ENCODE measurements at places on chromosomes 7 and 10.

DNA sequence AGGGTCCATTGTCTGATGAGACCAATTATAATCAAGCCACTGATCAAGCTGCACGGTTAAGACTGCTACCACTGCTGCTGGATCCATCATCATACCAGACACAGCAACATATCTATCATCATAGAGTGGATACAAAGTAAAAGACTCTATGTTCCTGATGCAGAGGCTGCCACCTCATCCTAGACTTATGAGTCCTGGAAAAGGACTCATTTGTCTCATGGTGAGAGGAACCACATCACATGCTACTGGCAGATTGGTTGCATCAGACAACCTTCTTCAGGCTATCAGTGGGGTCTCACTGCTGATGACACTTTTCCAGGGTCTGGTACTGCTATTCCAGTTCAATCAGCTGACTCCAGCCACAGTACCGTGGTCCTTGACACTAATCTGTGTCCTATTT, 79.0 kb downstream of the ABI1 start:
- DNase-seq, result no peak

- peak; percentile 45 for DNase-seq
Observed at GRCh38 chr7:137801003-137801402, 45.8 kb downstream of the DGKI start.

GRCh38 chr10:43206391-43207235, 60.3 kb downstream of the RASGEF1A start:
- no peak for DNase-seq

GRCh38 chr10:79930751-79931150, 18.2 kb downstream of the SFTPD start:
- DNase-seq, result no peak

DNA sequence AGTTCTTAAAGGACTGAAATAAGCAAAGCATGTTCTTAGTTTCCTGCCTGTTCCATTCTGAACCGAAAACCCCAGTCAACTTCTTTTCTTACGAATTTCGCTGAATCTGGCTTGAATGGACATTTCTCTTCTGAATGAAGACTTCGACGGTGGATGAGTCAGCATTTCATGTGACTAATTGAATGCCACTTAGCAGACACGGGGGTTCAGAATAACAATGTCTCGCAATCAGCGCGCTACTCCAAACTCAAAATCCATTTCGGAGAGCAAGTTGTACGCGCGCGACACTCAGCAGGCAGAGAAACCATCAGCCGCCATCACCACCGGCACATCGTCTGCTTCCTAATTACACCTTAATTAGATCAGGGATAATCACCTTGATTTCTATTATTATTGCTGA, 239.0 kb upstream of the KLF6 start:
- no peak for DNase-seq

DNA sequence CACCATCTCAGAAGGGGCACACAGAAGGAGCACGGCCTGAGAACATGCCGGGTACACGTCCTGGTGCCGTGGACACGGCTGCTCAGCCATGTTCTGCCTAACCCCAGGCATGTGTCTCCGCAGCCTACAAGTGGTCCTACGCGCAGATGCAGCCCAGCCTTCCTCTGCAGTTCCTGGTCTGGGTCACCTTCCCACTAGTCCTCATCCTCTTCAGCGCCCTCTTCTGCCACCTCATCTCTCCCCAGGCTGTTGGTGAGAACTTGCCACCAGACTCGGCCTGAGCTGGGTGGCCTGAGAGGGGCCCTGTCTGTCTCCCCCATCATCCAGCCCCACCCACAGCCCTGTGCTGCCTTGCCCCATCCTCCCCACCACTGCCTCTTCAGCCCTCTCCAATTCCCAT, 5.3 kb downstream of the CLCN1 start:
- DNase-seq, result no peak

GRCh38 chr7:33156441-33156840, 27.1 kb downstream of the BBS9 start:
- DNase-seq, result no peak

GRCh38 chr10:115660391-115660790, 567.2 kb downstream of the ATRNL1 start:
- no peak for DNase-seq

DNA sequence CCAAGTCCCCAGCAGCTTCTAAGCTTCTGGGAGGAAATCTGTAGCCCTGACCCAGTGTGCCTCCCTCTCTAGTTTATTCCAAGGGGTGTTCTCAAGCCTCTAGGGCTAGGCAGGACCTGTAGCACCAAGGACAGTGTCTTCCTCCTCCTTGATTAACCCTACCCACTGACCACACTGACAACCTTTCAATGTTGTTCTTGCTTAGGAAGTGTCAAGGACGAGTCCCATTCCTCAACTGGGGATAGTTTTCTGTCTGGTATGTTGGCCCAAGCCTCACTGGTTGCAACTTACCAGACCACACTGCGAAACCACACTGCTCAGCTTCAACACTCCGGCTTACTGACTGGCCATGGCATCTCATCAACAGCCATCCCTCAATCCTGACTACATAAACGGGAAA, 100.0 kb downstream of the RNF216 start:
- DNase-seq, result no peak

DNA sequence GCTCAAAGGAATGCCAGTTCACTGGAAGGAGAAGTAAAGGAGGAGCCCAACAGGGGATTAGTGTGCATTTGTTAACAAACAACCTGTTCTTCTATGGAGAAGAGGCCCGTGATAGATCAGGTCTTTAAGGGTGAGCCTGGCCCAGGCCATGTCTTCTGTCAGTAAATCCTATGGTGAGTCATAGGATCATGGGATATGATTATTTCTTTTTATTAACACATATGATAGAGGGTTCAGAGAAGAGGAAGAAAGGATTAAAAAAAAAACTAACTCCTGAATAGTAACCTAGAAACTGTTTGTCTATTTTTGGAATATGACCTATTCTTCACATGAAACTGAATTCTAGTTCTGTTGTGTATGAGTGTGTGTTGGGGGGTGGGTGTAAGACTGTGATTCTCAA, 70.4 kb downstream of the GPR158 start:
- no peak for DNase-seq

GRCh38 chr10:97200616-97201015, 14.9 kb upstream of the SLIT1 start:
- DNase-seq, result no peak

- no peak for DNase-seq
Observed at GRCh38 chr10:36602374-36602773, 523.0 kb upstream of the ANKRD30A start.

GRCh38 chr7:34365611-34366010, 292.4 kb upstream of the NPSR1 start:
- no peak for DNase-seq

DNA sequence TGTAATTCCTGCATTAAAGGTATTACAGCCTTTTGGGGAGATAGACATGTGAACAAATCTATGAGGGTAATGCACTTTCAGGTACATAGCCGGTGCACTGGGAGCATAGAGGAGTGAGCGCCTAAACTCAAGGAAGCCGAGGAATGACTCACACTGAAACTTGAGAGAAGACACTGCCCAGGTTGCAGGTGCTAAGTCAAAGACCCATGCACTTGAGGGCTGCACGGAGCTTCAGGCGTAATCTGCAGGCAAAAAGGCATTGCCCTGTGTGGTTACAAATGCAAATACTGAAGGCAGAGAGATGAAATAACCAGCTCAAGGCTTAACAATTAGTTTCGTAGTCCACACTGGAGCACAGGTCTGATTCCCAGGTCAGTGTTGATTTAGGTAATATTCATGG, 51.0 kb upstream of the OSBPL3 start:
- no peak for DNase-seq

DNA sequence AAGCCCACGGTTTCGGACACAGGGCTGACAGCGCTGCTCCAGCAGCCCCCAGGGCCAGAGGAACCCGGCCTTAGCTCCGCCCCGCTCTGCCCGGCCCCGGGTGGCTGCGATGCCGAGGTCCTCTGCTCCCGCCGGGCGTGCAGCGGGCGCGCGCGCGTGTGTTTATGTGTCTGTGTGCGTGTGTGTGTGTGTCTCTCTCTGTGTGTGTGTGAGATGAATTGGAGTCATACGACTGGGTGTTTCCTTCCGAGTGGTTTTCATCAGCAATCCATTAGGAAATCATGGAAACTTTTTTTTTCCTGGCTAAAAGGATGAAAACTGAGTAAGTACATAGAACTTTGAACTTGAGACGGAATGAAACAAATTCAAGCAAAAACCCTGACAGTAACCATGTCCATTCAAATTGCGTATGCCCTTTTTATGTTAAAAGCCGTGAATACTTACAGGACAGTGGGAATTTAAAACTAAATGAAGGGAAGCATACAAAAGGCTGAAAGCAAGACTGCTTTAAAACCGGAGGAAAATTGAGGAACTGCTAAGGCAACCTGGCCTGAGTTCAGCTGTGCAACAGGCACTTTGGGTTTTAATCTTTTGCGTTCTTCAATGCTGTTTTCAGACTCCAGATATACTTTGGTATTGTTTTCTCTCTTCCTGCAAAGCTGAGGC, at the start of gene CPED1:
TSS of gene CPED1 (plus strand) at position 121 of the 666 bp plus-strand sequence. CDS start 911 bp downstream, outside the sequence.
- DNase-seq, result peak; percentile 26

- no peak for DNase-seq
Observed at GRCh38 chr7:5514440-5515035, 90.9 kb upstream of the TNRC18 start.

DNA sequence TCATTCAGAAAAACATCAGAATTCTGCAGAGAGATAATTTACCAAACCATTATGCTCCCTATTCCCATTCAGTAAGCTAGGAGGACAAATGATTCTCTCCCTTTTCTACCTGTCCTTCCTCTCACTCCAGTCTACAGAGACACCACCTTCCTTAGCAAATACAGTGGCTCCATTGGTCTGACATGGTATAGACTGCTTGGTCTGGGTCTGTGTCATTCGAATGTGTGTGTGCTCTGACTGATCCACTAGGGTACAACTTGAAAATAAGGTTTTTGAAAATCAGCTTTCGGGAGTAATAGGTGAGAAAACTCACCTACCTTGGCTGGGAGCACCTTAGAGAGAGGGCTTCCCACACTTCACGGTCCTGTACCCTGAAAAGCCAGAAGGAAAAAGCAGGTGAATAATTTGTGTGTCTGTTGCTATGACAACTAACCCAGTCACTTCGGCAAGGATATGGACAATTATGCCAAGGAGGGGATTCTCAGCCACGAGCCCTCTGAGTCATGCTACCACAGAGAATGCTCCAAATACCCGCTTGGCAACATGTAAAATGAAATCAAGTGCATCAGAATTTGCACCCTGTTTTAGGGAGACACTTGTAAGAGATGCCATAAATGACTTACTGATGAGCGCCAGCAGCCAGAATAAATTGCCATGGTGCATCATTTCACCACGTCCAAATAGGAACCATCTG, 114.5 kb upstream of the PRKCQ start:
- no peak for DNase-seq

GRCh38 chr7:122622682-122623081, 76.2 kb downstream of the RNF133 start:
- DNase-seq, result no peak

- no peak for DNase-seq
Observed at GRCh38 chr10:102564209-102564834, 60.5 kb downstream of the SUFU start.

DNA sequence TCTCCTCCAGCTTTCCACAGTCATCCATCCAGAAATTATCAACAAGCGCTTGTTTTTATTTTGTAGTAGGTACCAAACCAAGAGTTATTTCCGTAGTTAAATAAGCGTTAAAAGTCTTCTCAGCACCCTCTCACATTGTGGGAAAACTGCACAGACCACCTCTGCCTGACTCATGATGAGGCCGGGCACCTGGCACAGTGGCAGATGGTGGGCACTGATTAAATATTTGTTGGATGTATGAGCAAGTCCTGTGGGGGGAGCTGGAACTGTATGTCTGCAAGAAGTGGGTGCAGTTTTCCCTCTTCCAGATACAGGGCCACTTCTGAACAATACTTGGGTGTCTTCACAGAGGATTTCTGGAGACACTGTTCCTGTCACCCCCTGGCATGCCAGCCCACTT, 5.3 kb upstream of the REPIN1 start:
- DNase-seq, result no peak

- no peak for DNase-seq
Observed at GRCh38 chr7:874031-874749, 2.2 kb upstream of the GET4 start.

GRCh38 chr10:132701099-132701845, 84.7 kb downstream of the NKX6-2 start:
- DNase-seq, result no peak

GRCh38 chr10:52807803-52808202, 35.2 kb upstream of the MBL2 start:
- DNase-seq, result no peak

- no peak for DNase-seq
Observed at GRCh38 chr7:132148876-132149275, 427.4 kb downstream of the PLXNA4 start.

GRCh38 chr10:131997366-131998049, 15.8 kb upstream of the BNIP3 start:
- no peak for DNase-seq

GRCh38 chr7:48299580-48300169, 128.4 kb downstream of the ABCA13 start:
- DNase-seq, result peak; percentile 21

DNA sequence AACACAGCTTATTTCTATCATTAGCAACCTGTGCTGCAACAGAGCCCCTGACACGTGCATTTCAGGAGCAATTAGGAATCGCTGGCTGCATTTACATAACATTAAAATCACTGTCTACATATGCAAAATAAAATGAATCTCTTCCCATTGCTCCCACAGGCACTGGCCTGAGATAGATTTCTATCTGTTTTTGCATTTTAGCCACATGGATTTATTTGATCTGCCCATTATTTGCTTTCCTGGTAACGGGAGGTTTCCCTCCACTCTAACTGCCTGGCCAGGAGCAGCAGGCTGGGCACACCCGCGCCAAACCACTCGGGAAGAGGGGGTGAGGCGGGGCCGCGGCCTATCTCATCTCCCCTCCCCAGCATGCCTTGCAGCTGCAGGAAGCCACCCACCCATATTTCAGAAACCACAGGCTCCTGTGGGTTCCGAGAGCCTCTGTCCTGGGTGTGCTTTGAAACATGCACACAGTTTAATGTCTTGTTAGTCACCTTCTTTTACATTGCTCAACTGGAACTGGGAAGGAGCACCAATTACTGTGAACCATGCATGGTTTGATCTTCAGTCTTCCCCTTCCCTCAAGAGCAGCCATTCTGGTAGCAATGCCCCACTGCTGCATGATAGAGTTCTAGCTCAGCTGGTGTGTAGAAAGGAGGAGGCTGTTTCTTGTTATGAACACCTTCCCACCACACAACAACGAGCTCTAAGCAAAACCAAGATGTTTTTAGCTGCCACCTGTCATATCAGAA, 37.7 kb upstream of the IKZF1 start:
- no peak for DNase-seq

DNA sequence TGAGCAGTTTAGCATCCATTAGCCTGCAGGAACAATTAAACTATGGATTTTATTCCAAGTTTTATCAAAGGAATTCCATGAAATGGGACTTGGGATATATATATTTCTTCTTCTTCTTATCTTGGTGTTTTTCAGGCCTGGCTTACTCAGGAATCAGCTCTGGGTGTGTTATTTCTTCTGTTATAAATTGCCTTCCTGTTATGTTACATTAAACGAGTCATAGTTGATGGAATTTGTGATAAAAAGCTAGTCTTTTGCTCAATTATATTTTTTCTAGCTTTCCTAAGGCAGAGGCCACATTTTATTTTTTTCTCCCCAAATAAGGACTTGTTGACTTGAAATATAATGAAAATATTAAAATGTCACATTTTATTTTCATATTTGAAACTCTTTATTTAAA, 141.3 kb downstream of the EPC1 start:
- DNase-seq, result no peak
